Activated naive CD4-positive, alpha-beta T cell (primary cell): ENCODE measurements at places on chromosomes 6 and 20.

DNA sequence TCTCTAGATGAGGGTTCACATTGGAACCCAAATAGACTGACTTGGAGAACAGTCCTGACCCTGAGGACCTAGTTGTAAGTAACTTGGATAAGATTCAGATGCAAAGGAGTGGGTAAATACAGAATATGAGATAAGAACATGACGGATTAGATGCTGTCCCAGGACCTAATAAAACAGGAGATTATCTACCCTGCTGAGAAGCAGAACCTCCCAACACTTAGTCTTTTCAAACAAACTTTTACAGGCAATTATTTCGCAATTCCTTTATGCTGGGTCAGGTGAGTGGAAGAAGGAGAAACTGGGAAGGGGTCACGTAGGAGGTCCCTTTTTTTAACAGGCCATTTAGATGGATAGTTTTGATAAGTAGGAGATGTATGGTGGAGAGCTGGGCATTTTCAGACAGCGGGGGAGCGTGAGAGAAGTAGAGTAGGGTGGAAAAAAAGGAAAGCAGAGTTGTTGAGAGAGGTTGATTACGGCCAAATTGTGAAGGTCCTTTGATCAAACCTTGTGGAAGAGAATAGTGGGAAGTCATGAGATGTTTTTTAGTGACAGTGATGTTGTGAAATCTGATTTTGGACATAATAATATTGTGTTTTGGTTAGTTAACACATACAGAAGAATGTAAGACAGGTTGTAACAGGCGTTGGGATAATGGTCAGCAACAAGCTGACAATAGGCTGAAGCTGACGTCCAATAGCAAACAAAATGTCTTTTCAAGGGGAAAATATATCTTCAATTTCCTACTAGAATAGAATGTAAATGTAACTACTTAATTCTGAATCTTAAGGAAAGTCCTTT is 32.8 kb downstream of the FAM83B start:
- DNase-seq = no peak

- no peak for DNase-seq
Observed at GRCh38 chr6:157090736-157091135, 232.6 kb downstream of the TMEM242 start.

DNA sequence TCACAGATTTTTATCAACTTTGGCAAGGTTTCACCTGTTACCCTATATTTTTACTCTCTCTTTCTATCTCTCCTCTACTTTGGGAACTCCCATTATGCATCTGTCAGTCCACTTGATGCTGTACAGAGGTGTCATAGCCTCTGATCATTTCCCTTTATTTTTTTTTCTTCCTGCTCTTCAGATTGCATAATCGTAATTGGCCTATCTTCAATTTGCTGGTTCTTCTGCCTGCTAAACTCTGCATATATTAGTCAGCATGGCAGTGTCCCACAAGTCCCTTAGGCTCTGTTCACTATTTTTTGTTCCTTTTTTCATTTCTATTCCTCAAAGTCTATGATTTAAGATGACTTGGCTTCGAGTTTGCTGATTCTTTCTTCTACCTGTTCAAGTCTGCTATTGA is 44.7 kb upstream of the MICB start:
- no peak for DNase-seq

DNA sequence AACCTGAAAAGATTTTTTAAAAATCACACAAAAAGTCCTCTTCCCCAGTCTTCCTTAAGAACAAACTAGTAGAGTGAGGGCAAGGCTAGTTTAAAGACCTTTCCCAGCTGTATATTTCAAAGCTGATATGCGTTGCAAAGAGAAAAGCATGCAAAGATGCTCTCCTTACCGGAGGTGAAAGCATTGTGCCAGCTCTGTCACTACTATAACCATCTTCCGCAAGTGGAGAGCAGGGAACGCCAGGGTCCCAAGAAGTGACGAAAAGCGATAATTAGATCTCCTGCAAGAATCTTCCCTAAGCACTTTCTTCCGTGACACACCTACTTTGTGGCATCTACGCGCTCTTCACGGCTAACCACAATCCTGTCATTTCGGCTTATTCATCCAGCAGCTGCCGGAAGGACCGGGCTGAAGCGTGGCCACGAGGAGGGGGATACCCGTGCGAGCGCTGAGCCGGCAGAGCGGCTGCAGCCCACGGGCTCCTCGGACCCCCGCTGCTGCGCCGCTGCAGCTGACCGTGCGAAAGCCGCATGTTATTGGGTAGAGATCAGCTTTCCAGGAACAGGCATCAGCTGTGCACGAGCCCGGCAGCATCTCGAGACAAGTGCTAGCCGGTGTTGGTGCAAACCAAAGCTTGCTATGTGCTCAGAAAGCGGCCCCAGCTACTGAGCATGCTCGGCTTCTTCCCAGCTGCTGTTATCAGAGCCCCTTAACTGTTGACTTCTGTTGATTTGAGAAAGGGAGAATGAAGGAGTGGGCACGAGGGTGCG is 57.2 kb upstream of the ARHGAP18 start:
- DNase-seq = no peak

- DNase-seq = no peak
Observed at GRCh38 chr20:59042151-59042795, at the start of gene PRELID3B. PRELID3B (minus strand) TSS chr20:59042786; CDS start chr20:59042730, 56 bp downstream.

DNA sequence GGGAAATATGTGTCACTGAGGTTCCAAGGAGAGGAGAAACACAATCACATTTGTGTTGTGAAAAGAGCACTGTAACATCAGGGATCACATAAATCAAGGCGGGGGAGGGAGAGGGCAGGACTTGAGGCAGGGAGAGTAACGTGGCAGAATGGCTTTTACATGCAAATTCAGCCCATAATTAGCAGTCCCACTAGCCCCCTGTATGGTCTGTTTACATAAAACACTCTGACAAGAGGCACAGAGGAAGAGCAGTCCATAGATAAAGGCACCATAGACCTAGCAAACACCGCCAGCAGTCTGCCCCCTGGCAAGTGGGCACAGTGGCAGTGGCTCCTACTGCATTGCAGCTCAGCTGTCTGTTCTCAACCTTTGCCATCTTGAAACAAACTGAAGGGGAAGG is 82.7 kb downstream of the LYRM2 start:
- no peak for DNase-seq
